Fibroblast of lung (primary cell): ENCODE measurements at places on chromosomes 13 and 19. TPM values are rescaled to one million over a fixed set of nuclear protein-coding genes. Genes with fewer than 3 reads are reported as not detected.

Gene SIGLEC10
- not detected in 2 replicates for polyA plus RNA-seq

Gene PPP2R1A
- 171 and 210 TPM in 2 replicates for polyA plus RNA-seq

Gene REEP6
- 0.47 and 0.55 TPM in 2 replicates for polyA plus RNA-seq

Gene LILRA2
- not detected in 2 replicates for polyA plus RNA-seq

DNA sequence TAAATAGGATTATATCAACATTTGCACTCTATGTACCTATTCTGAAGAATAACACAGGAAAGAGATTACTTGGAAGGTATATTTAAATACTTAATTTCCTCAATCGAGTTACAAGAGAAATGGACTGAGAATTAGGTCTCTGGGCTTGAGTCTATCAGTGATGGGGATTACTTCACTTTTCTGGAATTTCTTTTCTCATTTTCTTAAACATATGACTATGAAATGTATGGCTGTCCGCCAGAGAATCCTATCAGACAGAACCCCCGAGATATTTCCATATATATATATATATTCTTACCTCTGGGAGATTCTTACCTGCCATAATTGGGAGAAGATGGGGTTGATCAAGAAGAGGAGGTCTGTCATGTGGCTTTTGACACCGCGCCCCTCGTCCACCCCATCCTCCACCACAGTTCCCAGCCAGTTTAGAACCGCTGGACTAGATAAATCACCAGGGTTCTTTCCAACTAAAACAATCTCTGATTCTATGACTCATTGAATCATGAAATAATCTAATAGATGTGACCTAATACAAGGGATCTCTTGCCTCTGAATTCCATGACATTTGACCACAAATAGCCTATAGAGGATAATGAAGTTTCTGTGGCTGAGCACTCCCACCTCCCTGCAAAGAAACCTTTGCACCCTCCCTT, 231.3 kb downstream of the TBC1D4 start:
- no peak overlapping the region for H3K4me3 ChIP-seq
- no peaks in the 10 kb centered on the region for H3K36me3 ChIP-seq
- DNase-seq = peak; percentile 82

- H3K36me3 ChIP-seq = no peaks in the 10 kb centered on the region
- H3K4me1 ChIP-seq = no peaks in the 10 kb centered on the region
- no peak overlapping the region for H3K4me3 ChIP-seq
- H3K27me3 ChIP-seq = no peaks in the 10 kb centered on the region
- no peak overlapping the region for H3K27ac ChIP-seq
Observed at GRCh38 chr13:84980571-84980970, 818.6 kb downstream of the SLITRK6 start.

- H3K4me1 ChIP-seq = no peaks in the 10 kb centered on the region
- peaks cover 8% of the 10 kb centered on the region for H3K36me3 ChIP-seq
- H3K27me3 ChIP-seq = no peaks in the 10 kb centered on the region
- H3K27ac ChIP-seq = no peak overlapping the region
- DNase-seq = no peak
Observed at GRCh38 chr19:34201133-34201532, 28.8 kb downstream of the LSM14A start.

DNA sequence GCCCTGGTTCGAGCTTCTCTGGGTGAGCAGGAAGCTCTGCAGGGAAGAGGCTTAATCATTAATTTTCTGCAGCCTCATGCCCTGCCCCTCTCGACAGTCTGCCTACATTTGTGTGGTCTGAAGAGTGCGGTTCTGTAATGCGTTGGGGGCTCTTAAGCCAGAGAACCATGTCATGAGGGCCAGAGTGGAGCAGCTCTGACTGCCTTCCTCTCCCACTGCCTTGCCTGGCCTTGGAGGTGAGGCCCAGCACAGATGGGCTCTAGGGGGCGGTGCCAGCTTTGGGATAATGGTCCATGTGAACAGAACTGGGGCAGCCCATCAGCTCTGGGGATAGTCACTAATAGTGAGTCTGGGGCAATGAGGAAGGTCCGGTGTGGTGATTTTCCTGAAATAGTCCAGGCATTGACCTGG, 5.7 kb downstream of the FGF9 start:
- H3K27me3 ChIP-seq = peaks cover 43% of the 10 kb centered on the region
- DNase-seq = no peak
- no peak overlapping the region for H3K27ac ChIP-seq
- no peak overlapping the region for H3K4me3 ChIP-seq
- no peaks in the 10 kb centered on the region for H3K36me3 ChIP-seq
- H3K4me1 ChIP-seq = no peaks in the 10 kb centered on the region

DNA sequence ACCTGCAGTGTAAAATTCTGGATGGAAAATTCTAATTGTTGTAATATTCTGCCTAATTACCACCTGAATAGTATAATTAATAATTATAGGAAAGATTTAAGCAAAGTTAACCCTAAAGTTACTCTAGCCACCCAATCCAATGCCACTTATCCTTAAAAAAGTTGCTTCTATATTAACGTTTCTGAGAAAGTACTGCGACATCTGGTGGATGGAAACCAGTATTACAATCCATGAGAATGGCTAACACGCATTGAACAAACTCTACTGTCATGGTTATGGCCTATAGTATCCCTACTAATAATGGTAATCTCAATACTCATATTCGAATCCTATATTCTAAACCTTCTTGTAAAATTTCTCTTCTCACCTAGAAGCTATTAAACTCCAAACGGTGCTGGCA, 1551.8 kb downstream of the SLITRK1 start:
- H3K4me1 ChIP-seq = no peaks in the 10 kb centered on the region
- H3K27me3 ChIP-seq = no peaks in the 10 kb centered on the region
- H3K36me3 ChIP-seq = no peaks in the 10 kb centered on the region
- H3K4me3 ChIP-seq = no peak overlapping the region
- DNase-seq = peak; percentile 5
- no peak overlapping the region for H3K27ac ChIP-seq

GRCh38 chr13:45055198-45055901, 65.0 kb upstream of the GTF2F2 start:
- no peaks in the 10 kb centered on the region for H3K36me3 ChIP-seq
- no peak overlapping the region for H3K4me3 ChIP-seq

DNA sequence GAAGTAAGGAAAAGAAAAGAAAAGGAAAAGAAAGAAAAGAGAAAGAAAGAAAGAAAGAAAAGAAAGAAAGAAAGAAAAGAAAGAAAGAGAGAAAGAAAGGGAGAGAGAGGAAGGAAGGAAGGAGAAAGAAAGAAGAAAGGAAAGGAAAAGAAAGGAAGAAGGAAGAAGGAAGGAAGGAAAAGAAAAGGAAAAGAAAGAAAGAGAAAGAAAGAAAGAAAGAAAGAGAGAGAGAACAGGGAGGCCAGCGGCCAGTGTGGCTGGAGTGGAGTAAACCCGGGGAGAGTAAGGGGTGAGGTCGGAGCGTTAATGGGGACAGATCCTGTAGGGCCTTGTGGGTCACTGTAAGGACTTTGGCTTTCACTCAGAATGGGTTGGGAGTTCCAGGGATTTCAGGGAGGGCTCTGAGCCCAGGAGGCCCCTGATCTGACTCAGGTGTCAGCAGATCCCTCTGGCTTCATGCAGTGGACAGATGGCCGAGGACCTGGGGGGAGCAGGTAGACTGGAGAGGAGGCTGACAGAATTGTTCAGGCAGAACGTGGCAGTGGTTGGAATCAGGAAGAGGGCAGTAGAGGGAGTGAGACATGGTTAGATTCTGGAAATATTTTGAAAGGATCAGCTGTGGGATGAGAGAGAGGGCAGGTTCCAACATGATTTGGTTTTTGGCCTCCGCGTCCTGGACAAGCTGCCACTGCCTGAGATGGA, 19.8 kb upstream of the FXYD3 start:
- DNase-seq = no peak
- H3K4me1 ChIP-seq = no peaks in the 10 kb centered on the region
- no peak overlapping the region for H3K27ac ChIP-seq
- H3K4me3 ChIP-seq = no peak overlapping the region
- no peaks in the 10 kb centered on the region for H3K36me3 ChIP-seq

- H3K36me3 ChIP-seq = no peaks in the 10 kb centered on the region
- H3K4me3 ChIP-seq = no peak overlapping the region
- no peaks in the 10 kb centered on the region for H3K27me3 ChIP-seq
- no peak for DNase-seq
Observed at GRCh38 chr13:101058841-101059240, 357.5 kb downstream of the NALCN start.

DNA sequence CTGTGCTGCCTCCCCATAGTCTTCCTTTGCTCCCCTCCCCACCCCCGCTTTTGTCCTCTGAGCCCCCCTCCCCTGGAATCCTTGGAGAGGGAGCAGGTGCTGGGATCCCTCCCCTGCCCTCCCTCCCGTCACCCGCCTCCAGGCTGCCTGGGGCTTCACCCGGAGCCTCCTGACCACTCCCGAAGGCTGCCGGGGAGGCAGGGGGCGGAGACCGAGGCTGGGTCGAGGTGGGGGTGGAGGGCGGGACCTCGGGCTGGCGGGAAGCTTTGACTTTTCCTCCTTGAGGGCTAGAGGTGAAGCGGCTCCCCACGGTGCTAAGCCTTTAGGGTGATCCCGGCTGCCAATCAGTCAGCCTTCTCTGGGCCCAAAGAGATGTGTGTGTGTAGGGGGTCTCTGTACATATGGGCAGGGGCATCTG, 1.5 kb downstream of the KMT5C start:
- no peak overlapping the region for H3K27ac ChIP-seq
- peak overlapping the region; percentile 73 for H3K4me3 ChIP-seq
- DNase-seq = peak; percentile 44
- H3K4me1 ChIP-seq = peaks cover 11% of the 10 kb centered on the region

- peaks cover 4% of the 10 kb centered on the region for H3K4me1 ChIP-seq
- no peaks in the 10 kb centered on the region for H3K36me3 ChIP-seq
- peak overlapping the region; percentile 85 for H3K4me3 ChIP-seq
Observed at GRCh38 chr13:97975280-97975847, 21.9 kb downstream of the IPO5 start.
